ENCODE measurements at places on chromosomes 7 and 10.

GRCh38 chr10:93995598-93996271, 2.0 kb downstream of the PLCE1 start:
- DNase-seq, result no peak

GRCh38 chr10:52923520-52923919, 150.9 kb upstream of the MBL2 start:
- DNase-seq, result no peak

DNA sequence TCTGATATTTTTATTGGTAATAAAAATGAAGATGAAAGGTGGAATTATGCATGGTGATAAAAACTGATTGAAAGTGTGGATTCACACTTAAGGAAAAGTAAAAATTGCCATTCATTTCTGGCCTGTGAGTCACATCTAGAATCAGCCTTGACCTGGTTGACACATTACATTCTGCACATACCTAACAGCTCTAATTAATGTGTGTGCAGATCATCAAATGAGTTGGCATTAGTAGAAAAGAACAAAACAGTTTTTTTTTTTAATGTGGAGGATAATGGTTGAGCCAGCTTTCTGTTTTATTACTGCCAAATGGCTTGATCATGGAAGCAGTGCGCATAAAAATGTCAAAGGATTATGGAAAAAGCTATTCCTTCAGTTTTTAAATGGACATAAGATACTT, 142.6 kb upstream of the TMEM196 start:
- no peak for DNase-seq

- no peak for DNase-seq
Measured at GRCh38 chr10:72328829-72329204, 25.9 kb downstream of the DNAJB12 start.

DNA sequence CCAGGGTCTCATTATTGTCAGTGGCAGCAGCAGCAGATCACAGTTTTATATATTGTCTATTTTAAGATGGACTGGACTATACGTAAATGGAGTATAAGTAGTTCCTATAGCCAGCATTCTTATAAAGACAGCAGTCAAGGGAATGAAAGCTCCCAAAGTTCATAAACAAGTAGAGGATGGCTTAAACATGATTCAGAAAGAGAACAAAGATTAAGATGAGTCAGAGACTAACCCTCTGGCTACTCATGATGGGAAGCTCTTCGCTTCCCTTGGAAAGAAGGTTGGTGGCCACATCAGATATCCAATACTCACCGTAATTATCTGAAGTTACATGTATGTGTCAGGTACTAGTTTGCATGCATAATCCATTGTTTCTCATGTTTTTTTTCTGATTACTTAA, 277.0 kb downstream of the INHBA start:
- no peak for DNase-seq

- DNase-seq, result no peak
Measured at GRCh38 chr7:27123477-27124053, 7.0 kb downstream of the HOXA4 start.

GRCh38 chr7:50751146-50751545, 31.6 kb downstream of the GRB10 start:
- DNase-seq, result no peak

DNA sequence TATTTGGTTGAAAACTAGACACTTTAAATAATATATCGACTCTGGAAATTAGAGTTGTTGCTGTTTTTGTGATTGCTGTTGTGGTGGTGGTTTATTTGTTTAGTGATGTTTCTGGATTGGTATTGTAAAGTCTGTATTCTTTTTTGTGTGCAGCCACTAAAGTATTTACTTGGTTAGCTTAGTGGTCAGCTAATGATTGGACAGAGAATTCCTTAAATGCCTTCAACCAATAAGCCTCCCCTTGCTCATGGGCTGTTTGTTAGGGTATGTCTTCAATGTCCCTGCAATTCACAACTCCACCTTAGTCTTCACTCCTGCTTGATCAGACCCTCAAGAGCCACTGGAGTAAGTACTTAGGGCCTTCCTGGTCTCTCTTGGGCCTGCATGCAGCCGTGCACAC, 71.0 kb downstream of the PAXIP1 start:
- DNase-seq, result no peak

DNA sequence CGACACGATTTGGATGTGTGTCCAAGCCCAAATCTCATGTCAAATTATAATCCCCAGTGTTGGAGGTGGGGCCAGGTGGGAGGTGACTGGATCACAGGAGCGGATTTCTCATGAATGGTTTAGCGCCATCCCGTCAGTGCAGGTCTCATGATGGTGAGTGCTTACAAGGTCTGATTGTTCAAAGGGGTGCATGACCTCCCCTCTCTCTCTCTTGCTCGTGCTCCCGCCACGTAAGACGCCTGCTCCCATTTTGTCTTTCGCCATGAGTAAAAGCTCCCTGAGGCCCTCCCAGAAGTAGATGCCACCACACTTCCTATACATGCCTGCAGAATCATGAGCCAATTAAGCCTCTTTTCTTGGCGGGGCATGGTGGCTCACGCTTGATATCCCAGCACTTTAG, 71.5 kb upstream of the NANOS1 start:
- no peak for DNase-seq

GRCh38 chr7:42742318-42742717, 169.6 kb downstream of the C7orf25 start:
- DNase-seq, result no peak

DNA sequence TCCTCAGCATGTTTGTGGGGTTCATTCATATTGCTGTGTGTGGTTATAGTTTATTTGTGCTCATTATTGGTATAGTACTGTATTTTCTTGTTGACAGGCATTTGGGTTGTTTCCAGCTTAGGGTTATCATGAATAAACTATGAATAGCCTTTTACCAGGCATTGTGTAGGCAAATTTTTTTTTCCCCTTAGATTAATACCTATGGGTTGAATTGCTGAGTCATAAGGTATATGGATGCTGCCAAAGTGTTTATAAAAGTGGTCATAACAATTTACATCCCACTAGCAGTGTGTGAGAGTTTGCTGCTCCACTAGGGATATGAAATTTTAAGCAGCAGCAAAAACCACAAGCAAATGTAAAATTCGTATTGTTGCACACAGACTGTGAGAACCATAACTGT, 175.0 kb downstream of the PLPP4 start:
- no peak for DNase-seq

- no peak for DNase-seq
Measured at GRCh38 chr7:135685306-135686084, 23.2 kb downstream of the STMP1 start.

GRCh38 chr10:69335063-69335587, 56.8 kb downstream of the HK1 start:
- peak; percentile 12 for DNase-seq

DNA sequence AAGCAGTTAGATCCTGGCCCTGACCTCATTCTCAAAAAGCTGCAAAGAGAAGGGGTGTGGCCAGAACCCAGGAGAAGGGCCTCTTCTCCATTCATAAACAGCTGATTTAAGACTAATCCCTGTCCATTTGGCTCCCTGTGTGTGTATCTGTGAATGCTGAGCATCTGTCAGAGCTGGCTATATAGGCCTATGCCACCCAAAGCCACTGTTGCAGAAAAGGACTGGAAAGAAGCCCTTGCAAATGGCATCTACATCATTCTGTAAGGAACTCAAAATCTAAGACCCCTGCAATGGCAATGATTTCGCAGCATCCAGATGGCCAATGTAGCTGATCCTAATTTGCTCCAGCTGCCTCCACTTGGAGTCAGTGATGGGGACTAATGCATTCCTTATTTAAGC, 384.5 kb downstream of the KCNMA1 start:
- DNase-seq, result no peak

DNA sequence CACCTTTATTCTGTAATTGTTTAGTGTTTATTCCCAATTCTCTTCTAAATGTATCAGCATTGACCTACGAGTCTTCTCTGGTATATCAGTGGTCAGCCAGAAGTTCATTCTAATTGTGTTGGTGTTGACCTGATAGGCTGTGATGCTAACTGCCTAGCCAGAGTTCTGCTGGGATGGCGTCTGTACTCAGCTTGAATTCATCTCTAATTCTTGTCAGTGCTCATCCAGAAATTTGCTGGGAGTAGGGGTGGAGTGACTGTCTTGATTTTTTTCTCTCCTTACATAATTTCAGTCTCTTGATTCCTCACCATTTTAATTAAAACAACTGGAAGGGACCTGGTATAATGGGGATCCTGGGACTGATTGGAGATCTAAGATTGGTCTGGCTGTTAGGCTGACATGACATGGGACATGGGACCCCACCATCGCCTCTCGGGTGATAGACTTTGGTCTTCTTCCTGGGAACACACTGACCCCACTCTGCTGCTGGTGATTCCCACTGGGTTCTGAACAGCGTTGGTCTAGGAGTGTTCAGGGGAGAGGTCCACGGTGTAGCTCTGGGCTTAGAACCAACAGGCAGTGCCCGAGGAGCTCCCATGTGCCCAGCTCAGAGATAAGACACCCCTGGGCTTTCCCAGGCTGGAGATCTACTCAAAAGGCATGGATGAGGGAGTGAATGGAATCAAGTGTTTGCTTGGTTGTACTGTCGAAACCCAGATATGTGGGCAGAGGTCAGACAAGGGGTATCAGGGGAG, 3.8 kb downstream of the NEURL1 start:
- no peak for DNase-seq

DNA sequence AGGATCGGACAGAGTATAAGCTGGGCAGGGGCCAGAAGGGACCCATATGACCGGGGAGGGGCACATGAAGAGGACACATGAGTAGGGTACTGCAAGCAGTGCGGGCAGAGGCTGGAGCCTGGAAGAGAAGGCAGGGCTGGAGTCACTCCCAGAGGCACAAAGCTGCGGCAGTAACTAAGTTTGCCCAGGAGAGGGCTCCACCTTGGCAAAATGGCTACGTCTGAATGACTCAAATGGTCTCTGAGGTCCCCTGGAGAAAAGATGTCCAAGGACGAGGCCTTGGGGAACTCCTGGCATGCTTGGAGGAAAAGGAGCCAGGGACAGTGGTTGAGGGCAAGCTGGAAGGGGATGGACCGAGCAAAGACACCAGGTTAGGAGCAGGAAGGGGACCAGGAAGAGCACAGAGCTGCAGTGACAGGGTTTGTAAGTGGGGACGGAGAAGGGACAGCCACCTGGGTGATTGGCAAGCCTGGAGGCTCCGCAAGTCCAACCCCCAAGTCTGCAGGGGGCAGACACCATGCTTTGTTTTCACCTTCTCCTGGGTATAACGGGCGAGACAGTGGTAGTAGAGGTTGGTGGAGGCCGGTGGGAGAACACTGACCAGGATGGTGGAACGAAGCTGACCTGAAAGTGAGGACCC, 43.1 kb upstream of the LBX1 start:
- peak; percentile 47 for DNase-seq

DNA sequence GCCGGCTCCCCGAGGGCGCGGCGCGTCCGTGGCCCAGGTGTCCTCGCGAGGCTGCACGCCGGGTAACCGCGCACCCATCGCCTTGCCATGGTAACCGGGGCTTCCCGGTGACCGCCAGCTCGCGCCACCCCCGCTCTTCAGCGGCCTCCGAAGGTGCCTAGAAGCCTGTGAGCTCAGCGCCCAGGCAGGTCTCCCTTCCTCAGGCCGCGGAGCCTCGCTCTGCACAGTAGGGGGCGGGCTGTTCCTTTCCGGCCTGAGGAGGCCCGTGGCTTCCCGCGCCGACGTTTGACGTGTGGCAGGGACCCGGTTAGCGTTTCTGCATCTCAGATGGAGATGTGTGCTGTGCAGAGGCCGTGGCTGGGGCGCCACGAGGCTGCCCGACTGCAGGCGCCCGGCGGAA, 117.1 kb downstream of the DYNC2I1 start:
- peak; percentile 30 for DNase-seq

DNA sequence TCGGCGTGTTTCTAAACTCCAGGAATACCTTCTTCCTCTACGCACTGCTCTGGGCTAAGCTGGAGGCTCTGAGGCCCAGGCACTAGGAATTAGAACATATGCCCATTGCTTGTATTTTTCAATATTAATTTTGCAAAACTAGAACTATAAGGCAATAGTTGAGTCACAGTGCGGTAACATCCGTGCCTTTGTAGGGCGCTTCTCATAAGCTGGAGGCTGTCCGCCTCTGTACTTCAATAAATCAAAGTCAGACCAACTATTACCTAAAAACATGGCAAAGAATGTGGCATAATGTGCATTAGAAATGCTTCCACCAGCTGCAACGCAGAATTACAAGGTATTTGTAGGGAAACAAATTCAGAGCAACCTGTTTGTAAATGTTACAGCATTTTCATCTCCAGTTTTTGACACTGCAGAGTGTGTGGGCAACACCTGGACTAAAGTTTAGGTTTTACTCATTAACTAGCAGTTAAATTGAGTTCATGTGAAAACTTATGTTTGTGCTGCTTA, 440 bp upstream of the MINDY3 start:
- DNase-seq, result no peak

DNA sequence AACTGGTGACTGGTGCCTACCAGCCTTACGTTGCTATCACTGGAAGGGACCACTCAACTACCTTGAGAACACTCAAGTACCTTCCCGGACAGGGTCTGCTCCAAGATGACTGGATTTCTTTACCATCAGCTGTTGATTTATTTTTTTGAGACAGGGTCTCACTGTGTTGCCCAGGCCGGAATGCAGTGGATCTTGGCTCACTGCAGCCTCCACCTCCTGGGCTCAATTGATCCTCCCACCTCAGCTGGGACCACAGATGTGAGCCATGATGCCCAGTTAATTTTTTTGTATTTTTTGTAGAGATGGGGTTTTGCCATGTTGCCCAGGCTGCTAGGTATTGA, 45.2 kb upstream of the DLG5 start:
- no peak for DNase-seq

- no peak for DNase-seq
Measured at GRCh38 chr7:157358041-157358752, 21.4 kb downstream of the DNAJB6 start.

DNA sequence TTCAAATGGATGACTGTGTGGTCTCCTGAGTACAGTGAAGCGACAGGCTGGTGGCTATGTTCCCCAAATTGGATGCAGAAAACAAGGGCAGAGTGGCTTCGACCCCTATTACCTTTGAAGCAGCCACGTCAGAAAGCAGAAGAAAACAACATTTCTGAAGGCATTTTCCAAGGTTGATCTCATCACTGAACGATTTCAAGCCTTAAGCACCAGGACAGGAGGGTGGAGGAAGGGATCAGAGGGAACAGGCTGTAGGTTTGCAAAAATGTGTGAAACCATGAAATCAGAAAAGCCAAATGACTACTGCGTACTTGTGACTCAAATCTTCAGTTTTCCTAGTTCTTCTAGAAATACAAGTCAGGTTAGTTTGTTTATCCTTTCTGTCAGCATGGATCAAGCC, 181.0 kb upstream of the TMEM106B start:
- DNase-seq, result no peak

DNA sequence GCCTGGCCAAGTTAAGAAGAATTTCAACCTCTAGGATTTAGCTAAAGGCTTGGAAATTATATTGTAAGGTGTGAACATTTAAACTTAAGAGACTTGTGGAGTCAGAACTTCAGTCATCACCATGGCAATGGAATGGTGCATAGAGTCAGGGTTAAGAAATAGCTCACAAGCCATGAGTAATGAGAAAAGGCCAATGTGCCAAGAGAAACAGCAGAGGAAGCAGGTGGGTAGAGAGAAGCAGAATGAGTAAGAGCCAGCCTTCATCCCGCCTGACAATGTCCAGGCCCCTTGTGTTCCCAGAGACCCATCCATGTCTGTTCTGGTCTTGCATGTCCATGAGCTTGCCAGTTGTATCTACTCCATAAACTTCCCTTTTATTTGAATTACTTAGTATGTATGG, 62.6 kb upstream of the TBX20 start:
- DNase-seq, result no peak

Measured in stimulated activated CD4-positive, alpha-beta T cell treated with anti-CD3 and anti-CD28 coated beads, Interleukin-15, amount 100 ng/mL, for 48 hours (primary cell).